Fibroblast of villous mesenchyme (primary cell): ENCODE measurements at places on chromosomes 12 and 14. TPM values are rescaled to one million over a fixed set of nuclear protein-coding genes. Genes with fewer than 3 reads are reported as not detected.
A peak's percentile ranks its signal among the peaks of the same experiment; 100 is the strongest.

- DNase-seq, result no peak
Observed at GRCh38 chr14:34222867-34223266, 239.2 kb downstream of the SPTSSA start.

DNA sequence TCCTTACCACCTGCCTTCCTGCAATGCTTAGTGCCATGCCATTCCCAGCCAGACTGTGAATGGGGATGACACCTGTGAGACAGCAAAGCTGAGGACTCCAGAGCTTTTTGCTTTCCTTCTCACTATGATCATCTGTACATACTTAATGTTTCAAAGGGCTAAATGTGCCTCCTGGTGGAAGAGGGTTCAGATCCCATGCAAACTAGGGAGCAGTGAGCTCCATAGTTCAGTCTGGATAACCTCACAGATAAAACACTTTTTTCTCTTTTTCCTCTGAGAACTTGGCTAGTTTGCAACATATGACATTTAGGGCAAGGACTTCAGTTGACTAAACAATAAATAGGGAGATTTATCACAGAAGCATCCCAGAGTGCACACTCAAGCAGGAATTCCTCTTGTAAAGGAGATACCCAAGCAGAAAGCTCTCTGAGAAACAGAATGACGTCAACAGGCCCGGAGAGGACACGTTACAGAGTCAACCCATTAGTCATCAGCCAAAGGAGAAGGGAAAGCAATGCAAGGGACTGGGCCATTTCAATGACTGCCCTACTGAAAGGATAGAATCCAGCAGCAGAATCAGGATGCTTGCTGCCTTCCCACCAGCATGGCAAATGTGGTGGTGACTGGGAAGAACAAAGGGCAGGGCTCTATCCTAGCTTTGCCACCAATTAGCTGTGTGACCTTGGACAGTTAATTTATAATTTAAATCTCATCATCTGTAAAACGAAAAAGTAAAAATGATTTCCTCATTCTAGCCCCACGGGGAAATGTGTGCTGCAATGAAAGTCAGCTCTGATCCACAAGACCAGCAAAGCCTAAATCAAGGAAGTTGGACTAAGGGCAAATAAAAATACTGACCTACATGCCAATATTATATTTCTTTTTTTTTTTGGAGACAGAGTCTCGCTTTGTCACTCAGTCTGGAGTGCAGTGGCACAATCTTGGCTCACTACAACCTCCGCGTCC is 80.8 kb upstream of the ACTN1 start:
- peak; percentile 99 for DNase-seq

- DNase-seq, result no peak
Observed at GRCh38 chr14:99131632-99132271, 140.2 kb downstream of the BCL11B start.

- no peak for DNase-seq
Observed at GRCh38 chr12:108119126-108119973, 9.7 kb upstream of the WSCD2 start.

The SLC4A8 gene
- total RNA-seq, result 6.9 and 9.0 TPM in 2 replicates

The RFLNA gene
- total RNA-seq, result 1.9 and 5.6 TPM in 2 replicates
